ENCODE measurements at places on chromosomes 1 and 21. TPM values are rescaled to one million over a fixed set of nuclear protein-coding genes. Genes with fewer than 3 reads are reported as not detected.

The RAB29 gene
- 11.6 TPM for total RNA-seq

The IGSF9 gene
- 0.15 TPM for total RNA-seq

The PDE9A gene
- total RNA-seq: 1.2 TPM

The CHAF1B gene
- 11.4 TPM for total RNA-seq

The PAQR7 gene
- 6.4 TPM for total RNA-seq

The HMGCS2 gene
- total RNA-seq: not detected

The CR1 gene
- total RNA-seq: not detected

The AQP10 gene
- total RNA-seq: not detected

The CD1E gene
- total RNA-seq: not detected

The CCDC18 gene
- total RNA-seq: 5.1 TPM

The TLR5 gene
- total RNA-seq: 0.13 TPM

The ACTN2 gene
- total RNA-seq: not detected

The LCE1B gene
- not detected for total RNA-seq
